Foreskin keratinocyte (primary cell): ENCODE measurements at places on chromosomes 6 and 20. TPM values are rescaled to one million over a fixed set of nuclear protein-coding genes. Genes with fewer than 3 reads are reported as not detected.

Gene TMEM170B
- 0.01 and 0.02 TPM in 2 replicates for polyA plus RNA-seq

Gene ZC3H12D
- polyA plus RNA-seq, result 0.02 TPM in 1 of 2 replicates, not detected in the other

Gene FAM184A
- 0.03 and 0.07 TPM in 2 replicates for polyA plus RNA-seq

Gene AGER
- polyA plus RNA-seq, result 5.6 and 6.7 TPM in 2 replicates

Gene DDX39B
- polyA plus RNA-seq, result 258 and 281 TPM in 2 replicates

Gene BRPF3
- 4.1 and 4.2 TPM in 2 replicates for polyA plus RNA-seq

Gene SPATS1
- polyA plus RNA-seq, result not detected in 2 replicates

Gene TMEM63B
- 34.4 and 35.9 TPM in 2 replicates for polyA plus RNA-seq

Gene FARS2
- polyA plus RNA-seq, result 16.5 and 16.9 TPM in 2 replicates

Gene MEP1A
- 0.01 and 0.04 TPM in 2 replicates for polyA plus RNA-seq

DNA sequence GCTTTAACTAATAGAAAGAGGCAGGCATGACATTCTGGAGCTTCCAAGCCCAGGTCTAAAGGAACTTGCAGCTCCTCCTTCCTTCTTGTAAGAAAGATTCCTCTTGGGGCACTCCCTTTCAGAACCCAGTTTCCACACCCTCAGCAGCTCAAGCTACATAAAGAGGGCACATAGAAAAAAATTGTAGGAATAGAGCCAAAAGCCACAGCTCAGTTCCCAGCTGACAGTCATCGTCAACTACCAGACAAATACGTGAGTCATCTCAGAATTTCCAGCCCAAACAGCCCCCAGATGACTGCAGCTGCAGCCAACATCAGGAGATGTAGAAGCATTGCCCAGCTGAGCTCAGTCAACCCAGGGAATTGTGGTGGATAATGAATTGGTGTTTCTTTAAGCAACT lies 349.8 kb upstream of the ARID1B start:
- peak; percentile 90 for DNase-seq

GRCh38 chr20:46575937-46576461 lies 25.5 kb upstream of the OCSTAMP start:
- no peak for DNase-seq

- no peak for DNase-seq
These were observed 1.9 kb upstream of the SFT2D1 start for GRCh38 chr6:166344240-166344639.

DNA sequence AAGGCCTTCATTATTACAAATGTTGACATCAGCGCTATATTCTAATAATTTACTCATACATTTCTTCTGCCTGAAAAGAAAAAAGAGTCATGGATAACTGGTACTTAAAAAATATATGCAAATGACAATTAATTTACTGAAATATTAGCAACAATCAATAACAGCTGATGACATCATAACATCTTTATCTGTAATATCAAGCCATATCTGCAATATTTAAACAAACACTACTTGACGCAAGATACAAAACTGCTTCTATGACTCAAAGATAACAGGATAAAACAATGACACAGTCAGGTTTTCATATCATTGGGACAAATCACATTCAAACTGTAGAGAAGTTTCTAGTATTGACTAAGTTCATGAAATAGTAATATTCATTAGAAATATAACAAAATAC lies 16.5 kb downstream of the HACE1 start:
- DNase-seq, result no peak

- DNase-seq, result peak; percentile 56
These were observed 161.0 kb downstream of the BACH2 start for GRCh38 chr6:90135667-90136066.

GRCh38 chr6:31739639-31740396 lies at the start of gene MSH5:
TSS of gene MSH5 (plus strand) at chr6:31740005. CDS start at chr6:31740467, 462 bp downstream.
- peak; percentile 97 for DNase-seq

- no peak for DNase-seq
These were observed 37.9 kb downstream of the TRAM2 start for GRCh38 chr6:52538901-52539354.

GRCh38 chr6:90442366-90442765 lies 144.5 kb downstream of the MAP3K7 start:
- DNase-seq, result no peak

GRCh38 chr20:10040070-10040975 lies 5.5 kb downstream of the ANKEF1 start:
- peak; percentile 78 for DNase-seq

DNA sequence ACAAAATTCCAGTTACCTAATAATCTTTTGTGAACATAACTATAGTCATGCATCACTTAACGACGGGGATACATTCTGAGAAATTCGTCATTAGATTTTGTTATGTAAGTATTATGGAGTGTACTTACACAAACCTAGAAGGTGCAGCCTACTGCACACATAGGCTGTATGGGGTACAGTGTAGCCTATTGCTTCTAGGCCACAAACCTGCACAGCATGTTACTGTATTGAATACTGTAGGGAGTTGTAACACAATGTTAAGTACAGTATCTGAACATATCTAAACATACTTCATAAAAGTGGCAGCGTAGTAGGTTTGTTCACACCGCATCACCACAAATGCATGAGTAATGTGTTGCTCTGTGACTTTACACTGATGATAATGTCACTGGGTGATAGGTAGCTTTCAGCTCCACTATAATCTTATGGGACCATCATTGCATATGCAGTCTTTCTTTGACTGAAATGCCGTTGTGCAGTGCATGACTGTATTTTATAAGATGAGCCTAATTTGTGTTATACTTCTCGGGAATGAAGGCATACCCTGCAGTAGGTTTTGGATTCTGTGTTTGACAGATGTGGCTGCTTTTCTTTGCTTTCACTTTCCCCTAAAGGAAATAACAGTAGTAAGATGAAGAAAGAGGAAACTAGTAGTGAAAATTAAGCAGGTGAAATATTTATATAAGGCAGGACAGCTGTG lies 365.6 kb downstream of the FARS2 start:
- DNase-seq, result no peak

GRCh38 chr20:2387180-2387577 lies 6.5 kb downstream of the TGM6 start:
- no peak for DNase-seq

DNA sequence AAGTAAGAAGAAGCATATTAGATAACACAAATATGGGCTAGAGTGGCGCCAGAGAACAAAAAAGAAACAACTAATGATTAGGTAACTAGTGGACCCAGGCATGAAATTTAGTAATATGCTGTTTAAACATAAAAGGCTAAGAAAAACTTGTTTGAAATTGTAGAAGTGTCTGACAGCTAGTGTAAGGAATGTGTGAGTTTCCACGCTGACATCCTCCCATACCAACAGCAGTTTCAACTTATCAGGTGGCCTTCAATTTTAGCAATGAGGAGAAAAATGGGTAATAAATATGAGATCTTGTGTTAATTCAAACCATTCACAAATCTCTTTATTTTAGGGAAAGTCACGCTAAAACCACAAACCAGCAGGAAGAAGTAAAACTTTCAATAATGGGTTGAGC lies 440.2 kb upstream of the FLRT3 start:
- DNase-seq, result peak; percentile 63

GRCh38 chr20:56440346-56441007 lies 27.9 kb upstream of the RTF2 start:
- DNase-seq, result no peak

- DNase-seq, result peak; percentile 23
These were observed 86.0 kb downstream of the SLC16A10 start for GRCh38 chr6:111173341-111173740.

- DNase-seq, result no peak
These were observed 38.8 kb downstream of the EZR start for GRCh38 chr6:158780246-158780884.

DNA sequence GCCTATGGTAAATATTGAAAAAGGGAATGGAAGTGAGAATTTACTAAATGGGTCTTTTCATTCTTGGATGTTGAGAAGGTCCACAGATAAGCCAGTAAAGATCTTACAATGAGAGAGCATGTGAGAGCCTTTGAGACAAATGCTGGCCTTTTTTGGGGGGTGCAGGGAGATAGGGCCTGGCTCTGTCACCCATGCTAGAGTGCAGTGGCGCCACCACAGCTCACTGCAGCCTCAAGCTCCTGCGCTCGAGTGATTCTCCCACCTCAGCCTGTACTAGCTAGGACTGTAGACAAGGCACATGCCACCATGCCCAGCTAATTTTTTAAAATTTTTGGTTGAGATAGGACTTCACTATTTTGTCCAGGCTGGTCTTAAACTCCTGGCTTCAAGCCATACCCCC lies 63.2 kb upstream of the TMEM181 start:
- DNase-seq, result no peak

DNA sequence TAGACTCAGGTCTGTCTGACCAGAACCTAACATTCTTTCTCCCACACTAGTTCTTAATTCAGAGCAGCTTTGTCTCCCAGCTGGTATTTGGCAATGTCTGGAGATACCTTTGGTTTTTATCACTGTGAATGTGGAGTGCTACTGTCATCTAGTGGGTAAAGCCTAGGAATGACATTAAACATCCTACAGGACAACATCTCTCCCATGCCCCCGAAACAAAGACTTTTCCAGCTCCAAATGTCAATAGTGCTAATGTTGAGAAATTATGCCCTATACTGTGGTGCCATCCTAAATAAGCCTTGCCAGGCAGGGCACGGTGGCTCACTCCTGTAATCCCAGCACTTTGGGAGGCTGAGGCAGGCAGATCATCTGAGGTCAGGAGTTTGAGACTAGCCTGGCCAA lies 4.2 kb upstream of the TTPAL start:
- DNase-seq, result no peak

DNA sequence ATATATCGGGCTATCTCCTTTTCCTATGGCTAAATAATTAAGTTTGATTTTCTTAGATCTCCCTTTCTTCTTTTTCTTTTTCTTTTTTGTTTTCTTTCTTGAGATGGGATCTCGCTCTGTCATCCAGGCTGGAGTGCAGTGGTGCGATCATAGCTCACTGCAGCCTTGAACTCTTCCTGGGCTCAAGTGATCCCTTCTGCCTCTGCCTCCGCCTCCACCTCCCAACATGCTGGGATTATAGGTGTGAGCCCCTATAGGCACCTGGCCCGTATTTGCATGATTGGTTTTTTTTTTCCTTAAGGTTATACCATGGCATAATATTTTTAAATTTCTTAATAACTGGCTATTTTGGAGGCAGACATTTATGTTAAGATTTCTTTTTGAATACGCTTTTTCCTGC lies 106.3 kb downstream of the SCAF8 start:
- no peak for DNase-seq

GRCh38 chr20:34110745-34111641 lies 1.1 kb downstream of the EIF2S2 start:
- peak; percentile 22 for DNase-seq

- DNase-seq, result no peak
These were observed 174.8 kb downstream of the BMP2 start for GRCh38 chr20:6942266-6942665.

DNA sequence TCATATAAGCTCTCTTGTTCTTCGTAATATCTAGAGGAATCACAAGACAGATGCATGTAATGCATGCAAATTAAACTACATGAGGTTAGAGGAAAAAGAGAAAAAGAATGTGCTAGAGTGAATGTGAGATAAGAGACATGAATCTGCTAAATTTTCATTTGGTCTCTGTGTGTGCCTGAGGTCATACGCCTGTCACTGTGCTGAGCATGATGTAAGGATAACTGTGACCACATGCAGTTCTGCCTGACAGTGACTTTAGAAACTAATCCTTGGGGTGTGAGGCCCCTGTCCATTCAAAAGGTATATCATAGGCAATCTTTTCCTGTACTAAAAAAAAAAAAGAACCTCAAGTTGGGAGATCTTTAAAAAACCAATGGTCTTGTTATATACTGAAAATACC lies 70.6 kb downstream of the SHPRH start:
- no peak for DNase-seq

GRCh38 chr6:4350567-4351519 lies 215.5 kb upstream of the ECI2 start:
- DNase-seq, result peak; percentile 86

- DNase-seq, result no peak
These were observed 124.3 kb downstream of the ARID1B start for GRCh38 chr6:156901309-156902019.
